ENCODE measurements at places on chromosomes 1 and 21.

GRCh38 chr1:239353536-239353935, 32.8 kb upstream of the CHRM3 start:
- peak; percentile 22 for DNase-seq

- DNase-seq = no peak
These were observed 1.4 kb downstream of the NPPB start for GRCh38 chr1:11857164-11857851.

GRCh38 chr1:56481140-56481694, 98.1 kb downstream of the PLPP3 start:
- DNase-seq = no peak

DNA sequence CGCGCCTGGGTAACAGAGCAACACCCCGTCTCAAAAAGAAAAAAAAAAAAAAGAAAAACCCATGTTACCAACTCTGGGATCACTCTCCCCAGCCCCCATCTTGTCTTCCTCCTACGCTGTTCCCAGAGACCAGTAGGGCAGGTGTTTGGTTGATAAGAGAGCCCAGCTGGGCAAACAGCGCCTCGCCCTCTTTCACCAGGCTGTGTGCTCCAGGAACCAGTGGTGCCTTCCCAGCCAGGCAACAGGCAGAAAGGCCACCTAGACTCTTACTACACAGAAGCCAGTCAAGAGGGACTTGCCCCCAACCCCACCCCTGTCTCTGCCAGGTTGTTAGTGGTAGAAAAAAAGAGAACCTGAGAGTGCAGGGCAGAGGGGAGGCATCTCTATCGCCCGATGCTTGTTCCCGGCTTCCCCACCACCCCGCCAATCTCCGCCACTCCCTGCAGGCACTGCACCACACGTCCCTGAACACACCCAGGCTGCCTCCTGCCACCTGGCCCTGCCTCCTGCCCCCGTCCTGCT, 14.0 kb upstream of the CTRC start:
- no peak for DNase-seq

GRCh38 chr1:67429011-67429527, 1.1 kb downstream of the SERBP1 start:
- peak; percentile 56 for DNase-seq

- DNase-seq = no peak
These were observed 17.6 kb upstream of the CBR3 start for GRCh38 chr21:36117286-36117741.

GRCh38 chr21:16193496-16194094, 463.8 kb downstream of the USP25 start:
- DNase-seq = no peak

DNA sequence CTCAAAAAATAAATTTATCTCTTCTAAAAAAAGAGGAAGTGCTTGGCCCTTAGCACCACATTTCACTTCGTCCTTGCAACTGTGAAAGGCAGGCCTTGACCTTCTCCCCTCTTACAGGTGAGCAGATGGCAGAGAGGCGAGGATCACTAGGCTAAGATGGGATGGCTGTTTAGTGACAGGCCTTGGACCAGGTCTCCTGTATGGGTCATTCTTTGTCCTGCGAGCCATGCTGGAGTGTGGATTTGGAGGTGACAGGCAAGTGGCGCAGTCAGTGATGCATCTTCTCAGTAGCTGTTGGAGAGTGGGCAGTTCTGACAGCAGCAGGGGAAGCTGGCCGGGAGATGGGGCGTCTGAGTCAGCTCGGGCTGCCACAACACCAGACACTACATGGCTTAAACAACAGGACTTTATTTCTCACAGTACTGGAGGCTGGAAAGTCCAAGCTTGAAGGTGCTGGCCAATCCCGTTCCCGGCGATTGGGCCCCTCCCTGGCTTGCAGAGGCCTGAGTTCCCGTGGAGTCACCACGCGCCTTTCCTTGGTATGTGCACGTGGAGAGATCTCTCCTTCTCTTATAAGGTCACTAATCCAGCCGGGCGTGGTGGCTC, 16.5 kb downstream of the SLC27A3 start:
- DNase-seq = no peak

DNA sequence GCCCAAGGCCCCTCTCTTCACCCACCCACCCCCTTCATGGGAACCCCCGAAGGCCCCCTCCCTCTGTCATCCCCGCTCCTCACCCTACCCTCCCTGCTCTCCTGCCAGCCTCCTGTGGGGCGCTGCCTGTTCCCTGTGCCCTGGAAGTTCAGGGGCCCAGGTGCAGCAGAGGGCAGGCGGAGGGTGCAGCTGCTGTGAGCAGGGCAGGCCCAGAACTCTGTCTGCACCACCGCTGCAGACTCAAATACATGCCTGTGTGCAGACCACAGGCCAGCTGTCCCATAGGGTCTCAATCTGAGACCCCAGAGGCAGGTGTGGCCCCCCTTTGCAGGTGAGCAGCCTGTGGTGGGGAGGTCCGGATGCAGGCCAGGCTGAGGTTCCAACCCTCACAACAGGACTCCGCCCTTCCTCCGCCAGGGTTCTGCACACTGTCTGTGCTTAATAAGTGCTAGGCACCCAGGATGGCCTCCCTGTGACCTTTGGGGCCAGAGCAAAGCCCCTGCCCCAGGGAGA, 62.5 kb downstream of the WNT9A start:
- no peak for DNase-seq

GRCh38 chr1:106785176-106785575, 271.3 kb upstream of the PRMT6 start:
- DNase-seq = no peak

DNA sequence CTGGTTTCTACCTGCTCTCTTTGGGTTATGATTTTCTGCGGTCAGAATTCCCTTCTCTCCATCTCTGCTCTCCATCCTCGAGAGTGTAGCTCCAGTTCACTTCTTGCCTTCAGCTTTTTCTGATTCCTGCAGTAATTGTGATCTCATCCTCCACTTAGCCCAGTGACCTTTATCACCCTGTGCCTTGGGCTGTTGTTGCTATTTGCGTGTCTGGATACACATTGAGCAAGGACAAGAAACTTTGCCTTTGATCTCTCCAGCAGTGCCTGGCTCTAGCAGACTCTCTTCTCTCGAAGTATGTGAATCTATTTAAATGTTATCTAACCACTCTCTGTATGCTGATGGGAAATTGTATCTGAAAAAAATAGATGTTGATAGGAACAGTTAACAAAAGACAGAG, 76.4 kb upstream of the MARK1 start:
- no peak for DNase-seq

DNA sequence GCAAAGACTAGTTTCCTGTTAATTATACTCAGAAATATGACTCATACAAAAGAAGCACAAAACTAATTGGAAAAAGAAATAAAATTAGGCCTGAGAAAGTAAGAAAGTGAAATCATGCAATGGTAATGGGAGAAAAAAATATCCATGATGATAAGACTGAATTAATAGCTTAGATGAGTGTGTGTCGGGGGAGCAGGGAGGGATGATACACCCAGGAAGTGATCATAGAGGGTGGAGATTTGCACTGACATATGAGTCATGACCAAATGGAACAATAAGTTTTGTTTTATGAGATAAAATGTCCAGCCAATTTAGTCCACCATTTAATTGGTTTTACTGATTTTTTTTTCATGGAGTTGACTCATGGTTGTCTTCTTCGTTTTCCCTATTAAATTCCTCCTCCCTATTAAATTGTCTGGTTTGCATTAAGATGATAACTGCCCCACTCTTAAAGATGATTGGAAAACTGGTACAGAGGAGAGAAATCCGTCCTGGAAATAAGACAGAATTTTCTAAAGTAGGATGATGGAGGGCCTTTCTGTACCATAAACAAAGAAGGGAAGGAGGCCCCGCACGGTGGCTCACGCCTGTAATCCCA, 111.7 kb upstream of the KCNJ6 start:
- DNase-seq = no peak

DNA sequence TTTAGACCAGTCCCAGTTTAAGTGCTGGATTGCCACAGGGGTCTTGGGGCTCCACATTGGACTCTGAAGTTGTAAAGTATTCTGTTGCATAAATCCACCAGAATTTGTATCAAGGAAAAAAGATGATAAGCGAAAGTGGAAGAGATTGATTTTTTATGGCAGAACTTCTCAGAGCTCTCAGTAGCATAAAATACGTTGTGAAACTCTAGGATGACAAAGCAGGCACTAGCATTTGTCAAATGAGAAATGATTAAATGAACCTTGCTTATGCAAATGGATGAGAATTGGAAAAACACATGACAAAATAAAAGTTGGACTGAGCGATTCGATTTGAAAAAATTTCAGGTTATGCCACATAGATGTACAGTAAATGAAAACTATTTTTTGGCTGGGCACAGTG, 253.8 kb upstream of the RAB4A start:
- no peak for DNase-seq

DNA sequence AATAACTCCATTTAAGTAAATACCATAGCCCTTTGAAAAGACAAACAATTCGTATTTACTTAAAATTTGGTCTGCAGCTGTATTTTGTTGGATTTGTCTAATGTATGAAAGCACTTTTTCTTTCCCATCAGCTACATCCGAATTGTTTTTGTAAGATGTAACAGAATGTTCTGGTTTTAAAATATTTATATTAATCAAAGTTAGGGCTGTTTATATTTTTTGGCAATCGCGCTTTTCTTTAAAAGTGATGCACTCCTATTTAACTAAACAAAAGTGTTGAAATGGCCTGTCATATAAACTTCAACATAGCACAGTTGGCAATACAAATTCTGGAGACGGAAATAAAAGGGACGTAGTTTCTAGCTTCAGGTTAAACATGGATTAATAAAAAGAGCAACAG, 216.3 kb upstream of the ADGRL2 start:
- no peak for DNase-seq

DNA sequence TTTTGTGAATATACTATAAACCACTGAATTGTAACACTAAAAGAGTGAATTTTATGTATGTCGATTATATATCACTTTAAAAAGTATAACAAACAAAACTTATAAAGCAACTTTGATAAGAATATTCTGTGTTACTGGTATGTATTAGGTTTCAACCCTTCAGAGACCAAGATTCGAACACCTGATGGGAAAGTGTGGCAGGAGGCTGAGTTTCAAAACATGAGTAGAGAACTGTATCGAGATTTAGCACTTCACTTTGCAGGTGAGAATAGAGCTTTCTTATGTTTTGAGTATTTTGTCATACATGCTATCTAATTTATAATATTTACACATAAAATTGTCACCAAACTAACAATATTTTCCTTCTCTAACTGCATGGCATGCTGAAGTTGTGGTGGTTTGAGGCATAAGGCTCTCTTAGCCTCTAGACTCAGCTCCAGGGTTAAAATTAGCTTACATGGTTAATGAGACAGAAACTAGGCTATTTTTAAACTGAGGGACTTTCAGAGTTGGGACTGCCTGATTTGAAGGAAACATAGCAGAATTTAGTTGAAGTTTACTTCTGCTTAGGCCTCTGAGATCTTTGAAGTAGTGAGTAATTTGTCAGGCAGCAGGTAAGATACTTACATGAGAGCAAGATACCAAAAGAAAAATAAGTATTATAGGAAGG, 48.6 kb downstream of the CEP350 start:
- no peak for DNase-seq

DNA sequence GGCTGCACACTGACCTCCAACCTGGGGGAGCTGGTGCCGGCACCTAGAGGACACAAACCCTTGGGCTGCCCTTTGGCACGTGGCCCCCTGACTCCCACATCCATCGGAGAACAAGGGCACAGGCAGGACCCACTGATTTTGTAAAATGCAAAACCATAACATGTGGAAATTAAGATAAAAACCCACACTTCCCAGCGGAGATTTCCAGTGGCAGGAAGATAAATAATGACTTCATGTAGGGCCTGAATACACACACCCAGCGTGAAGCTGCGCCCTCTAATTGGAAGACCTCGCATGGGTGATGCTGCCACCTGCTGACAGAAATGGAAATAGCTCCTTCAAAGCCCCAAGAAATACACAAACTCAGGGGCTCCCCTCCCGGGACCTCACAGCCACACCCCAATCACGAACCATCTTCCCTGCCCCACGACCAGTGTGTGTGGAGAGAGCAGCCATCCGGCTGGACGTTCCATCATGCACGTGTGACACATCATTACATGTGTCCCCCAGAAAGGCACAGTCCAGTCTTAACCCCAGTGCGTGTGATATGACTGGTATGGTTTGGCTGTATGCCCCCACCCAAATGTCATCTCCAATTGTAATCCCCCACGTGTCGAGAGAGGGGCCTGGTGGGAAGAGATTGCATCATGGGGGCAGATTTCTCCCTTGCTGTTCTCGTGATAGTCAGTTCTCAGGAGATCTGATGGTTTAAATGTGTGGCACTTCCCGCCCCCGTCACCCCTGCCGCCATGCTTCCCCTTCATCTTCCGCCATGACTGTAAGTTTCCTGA, 5.7 kb upstream of the TPRG1L start:
- DNase-seq = peak; percentile 63

All from right kidney (tissue), 9 donors.